Chondrocyte (in vitro differentiated cells): ENCODE measurements at places on chromosomes 6 and 20. TPM values are rescaled to one million over a fixed set of nuclear protein-coding genes. Genes with fewer than 3 reads are reported as not detected.

The EFCAB8 gene
- 0.32 to 0.67 TPM (median 0.51 TPM) in 3 replicates for total RNA-seq

The CAGE1 gene
- total RNA-seq = not detected in 3 replicates

The TNF gene
- total RNA-seq = not detected in 3 replicates

The NOTCH4 gene
- total RNA-seq = 0.82 to 1.6 TPM (median 1.4 TPM) in 3 replicates

The CGA gene
- 1.3 TPM in 1 of 3 replicates, not detected in the others for total RNA-seq

The IRF4 gene
- total RNA-seq = 0.05 TPM in 1 of 3 replicates, not detected in the others
